ENCODE measurements at places on chromosomes 1 and 21.

GRCh38 chr1:27634985-27635367 lies at the start of gene FGR:
TSS of gene FGR (minus strand) at chr1:27635185. CDS start at chr1:27623916, 11,269 bp downstream.
- DNase-seq, result no peak

DNA sequence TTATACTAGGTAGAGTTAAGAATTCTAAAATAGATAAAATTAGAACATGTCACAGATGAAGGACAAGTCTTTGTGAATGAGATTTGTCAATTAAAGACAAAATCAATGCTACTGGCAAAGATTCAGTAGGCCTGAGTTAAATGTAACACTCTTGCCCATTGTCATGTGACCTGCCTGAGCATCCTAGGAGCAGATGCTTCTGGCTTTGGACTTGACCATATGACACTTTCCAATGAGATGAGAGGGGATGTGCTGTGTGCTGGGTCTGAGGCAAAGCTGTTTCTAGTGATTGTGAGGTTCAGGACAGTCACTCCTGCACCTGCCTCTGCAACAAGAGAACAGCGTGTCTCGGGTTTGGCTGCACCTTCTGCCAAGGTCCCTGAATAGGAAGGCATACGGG lies 144.9 kb downstream of the HIVEP3 start:
- no peak for DNase-seq

DNA sequence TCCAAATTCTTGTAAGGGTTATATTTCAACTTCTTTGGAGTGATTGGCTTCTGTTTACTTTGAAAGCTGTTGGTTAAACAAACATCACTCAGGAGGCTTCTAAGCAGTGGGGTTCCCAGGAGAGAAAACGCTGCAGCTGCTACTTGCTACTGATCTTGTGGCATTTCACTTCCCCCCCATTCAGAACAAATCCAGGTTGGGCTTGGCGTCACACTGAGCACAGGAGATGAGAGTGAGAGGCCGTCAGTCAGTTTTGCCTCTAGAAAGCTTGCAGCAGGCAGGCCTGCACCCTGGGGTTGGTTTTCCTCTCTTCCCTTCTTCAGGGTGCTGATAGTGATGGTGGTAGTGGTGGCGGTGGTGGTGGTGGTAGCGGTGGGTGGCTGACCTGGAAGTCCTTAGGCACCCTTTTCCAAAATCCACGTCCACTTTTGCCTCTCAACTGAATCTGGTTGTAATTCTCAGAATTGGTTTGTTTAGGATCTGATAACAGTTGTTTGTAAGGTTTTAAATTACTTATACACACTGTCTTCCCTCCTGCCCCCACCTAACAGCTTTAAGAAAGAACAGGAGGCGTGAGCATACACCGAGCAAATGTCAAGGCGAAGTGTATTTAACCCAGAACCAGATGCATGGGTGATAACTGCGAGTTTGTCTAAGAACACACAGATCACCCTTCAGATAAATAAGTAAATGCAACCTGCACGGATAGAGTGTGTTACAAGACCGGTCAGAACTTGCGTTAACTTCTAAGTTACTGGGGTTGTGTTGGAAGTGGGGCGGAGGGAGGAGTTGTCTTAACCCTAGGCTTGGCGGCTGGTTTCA lies 3.2 kb upstream of the PROX1 start:
- peak; percentile 55 for DNase-seq

- no peak for DNase-seq
These were observed 1.1 kb upstream of the PHTF1 start for GRCh38 chr1:113760102-113761080.

DNA sequence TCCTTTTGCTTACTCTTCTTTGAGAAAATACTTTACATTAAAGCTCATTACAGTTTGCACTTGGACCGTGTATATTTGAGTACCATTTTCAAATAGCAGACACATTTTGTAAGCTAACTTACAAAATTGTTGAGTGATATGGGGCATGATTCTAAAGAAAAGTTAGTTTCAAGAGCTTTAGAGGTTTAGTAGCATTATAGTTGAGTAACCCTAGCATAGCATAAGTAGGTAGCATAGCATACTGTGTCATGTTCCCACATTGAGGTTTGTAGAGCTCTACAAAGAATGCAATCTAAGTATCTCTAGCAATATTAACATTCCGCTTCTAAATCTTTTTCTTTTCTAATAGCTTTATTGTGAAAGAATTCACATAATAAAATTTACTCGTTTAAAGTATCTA lies 92.0 kb downstream of the ITSN1 start:
- DNase-seq, result no peak

- no peak for DNase-seq
These were observed 444.0 kb downstream of the PTPRC start for GRCh38 chr1:199082778-199083389.

- DNase-seq, result peak; percentile 77
These were observed 50.2 kb upstream of the TSHB start for GRCh38 chr1:114979278-114979891.

GRCh38 chr1:27949027-27949426 lies 10.7 kb upstream of the XKR8 start:
- no peak for DNase-seq

GRCh38 chr1:203519896-203520295 lies 25.9 kb downstream of the OPTC start:
- no peak for DNase-seq

DNA sequence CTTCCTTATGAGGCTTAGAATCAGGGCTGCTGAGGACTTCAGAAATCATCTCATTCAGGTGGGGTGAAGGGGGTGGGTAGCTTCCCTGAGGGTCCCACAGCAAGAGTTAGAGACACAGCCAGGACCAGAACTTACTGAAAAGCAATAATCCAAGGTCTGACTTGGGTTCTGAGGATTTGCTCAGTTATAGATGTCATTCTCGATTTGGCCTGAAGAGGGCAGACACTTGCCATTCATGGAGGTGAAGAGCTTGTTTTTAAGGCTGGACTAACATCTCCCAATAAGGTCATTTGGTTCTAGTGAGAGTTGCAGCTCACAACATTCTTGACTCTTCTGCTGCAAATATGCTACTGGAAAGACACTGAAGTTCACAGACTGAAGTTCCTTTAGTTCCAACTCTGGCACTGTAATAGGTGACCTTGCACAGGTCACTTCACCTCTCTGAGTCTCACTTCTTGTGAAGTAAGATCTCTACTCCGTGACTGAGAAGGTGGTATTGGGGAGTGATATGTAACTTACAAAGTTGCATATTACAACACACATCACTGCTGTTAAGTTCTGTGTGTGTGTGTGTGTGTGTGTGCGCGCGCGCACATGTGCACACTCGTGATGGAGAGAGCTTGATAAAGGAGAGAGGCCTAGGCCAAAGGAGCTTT lies 69.8 kb upstream of the DIRAS3 start:
- DNase-seq, result peak; percentile 37

DNA sequence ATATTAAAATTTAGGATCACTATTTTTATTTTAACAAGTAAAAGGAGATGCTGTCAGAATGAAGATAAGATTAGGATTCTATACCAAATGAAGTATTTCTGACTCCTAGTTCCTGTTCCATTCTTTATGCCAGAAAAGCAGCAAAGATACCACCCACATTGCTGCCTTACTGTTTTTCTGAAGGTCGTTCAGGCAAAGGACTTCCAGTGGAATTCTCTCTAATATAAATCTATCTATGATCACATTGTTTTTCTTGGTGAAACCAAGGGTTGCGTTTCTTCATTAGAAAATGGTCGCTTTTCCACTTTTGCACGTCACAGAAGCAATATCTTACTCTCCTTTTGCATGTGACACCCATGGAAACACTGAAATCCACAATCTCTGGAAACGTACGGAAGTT lies 594.8 kb upstream of the ADGRL2 start:
- DNase-seq, result no peak

GRCh38 chr1:9808459-9808858 lies 15.3 kb downstream of the CLSTN1 start:
- no peak for DNase-seq

- no peak for DNase-seq
These were observed 20.8 kb upstream of the CCDC17 start for GRCh38 chr1:45644661-45645060.

DNA sequence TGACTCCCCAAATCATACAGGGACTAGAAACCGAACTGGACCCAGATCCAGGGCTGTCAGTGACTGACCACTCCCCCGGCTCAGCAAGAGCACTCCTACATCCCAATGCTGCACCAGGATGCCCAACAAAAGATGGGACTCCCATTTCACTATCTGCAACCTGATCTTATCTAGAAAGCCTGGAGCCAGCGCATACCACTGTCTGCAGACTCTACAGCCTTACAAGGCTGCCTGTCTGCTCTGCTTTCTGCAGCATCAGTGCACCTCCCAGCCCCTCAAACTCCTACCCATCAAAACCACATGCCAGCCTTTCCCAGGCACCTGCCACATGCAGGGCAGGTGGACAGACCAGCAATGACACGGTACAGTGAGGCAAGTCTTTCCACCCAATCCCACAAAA lies 52.2 kb downstream of the SSBP3 start:
- no peak for DNase-seq

GRCh38 chr1:161747801-161748200 lies 1.8 kb upstream of the DUSP12 start:
- DNase-seq, result no peak

- no peak for DNase-seq
These were observed 202.3 kb downstream of the TNR start for GRCh38 chr1:175540896-175541645.

DNA sequence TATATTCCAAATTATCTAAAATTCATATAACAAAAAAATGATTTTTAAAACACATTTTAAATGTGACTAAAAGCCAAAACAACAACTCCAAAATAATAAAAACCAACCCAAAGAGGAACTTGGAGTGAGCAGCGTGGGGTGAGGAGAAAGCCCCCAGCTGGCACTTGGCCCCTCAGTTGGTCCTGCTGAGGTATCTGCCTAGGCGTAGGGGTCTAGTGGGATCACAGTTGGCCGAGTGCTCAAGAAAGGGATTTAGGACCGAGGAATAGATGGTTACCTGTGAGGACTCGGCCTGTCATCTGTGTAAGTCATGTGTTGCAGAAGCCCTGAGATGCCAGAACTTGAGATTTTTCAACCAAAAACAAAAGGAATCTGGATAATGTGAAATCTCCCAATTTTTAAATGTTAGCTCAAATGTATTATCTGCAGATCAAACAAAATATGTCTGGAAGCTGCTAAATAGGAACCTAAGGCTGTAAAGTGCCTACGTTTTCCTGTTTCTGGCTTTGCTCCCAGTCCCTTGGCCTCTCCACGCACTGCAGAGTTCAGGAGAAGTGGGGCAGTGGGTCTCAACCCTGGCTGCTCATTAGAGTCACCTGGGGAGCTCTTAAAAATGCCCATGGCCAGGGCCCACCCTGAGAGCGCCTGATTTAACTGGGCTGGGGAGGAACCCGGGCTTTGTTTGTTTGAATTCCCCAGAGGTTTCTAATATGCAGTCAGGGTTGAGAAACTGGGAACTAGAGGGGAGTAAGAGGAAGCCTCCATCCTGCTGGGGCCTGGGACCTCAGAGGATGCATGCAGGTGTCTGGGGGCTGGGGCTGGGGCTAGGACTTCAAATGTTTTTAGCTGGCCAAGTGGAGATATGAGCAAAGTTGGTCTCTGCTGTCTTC lies 38.5 kb upstream of the LDLRAP1 start:
- no peak for DNase-seq

GRCh38 chr1:228075801-228076271 lies 6.7 kb upstream of the ARF1 start:
- DNase-seq, result no peak

GRCh38 chr1:179230251-179230650 lies 774 bp upstream of the ABL2 start:
- DNase-seq, result no peak

DNA sequence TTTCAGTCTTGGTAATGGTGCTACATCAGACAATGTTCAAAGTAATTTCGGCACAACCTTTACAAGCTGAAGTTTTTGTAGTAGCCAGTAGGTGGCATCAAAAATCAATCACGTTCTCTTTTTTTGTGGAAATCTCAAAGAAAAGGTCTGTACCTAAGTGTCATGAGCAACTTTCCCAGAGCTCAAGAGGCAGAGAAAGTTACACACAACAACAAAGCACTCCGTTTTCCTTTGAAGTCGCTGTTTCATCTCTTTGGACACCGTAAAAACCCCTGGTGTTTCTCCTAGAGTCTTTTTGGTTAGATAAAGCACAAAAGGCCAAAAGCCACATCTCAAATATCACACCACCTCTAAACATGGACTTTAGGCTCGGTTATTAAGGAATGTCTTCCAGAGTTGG lies 131.6 kb downstream of the LHX8 start:
- no peak for DNase-seq

DNA sequence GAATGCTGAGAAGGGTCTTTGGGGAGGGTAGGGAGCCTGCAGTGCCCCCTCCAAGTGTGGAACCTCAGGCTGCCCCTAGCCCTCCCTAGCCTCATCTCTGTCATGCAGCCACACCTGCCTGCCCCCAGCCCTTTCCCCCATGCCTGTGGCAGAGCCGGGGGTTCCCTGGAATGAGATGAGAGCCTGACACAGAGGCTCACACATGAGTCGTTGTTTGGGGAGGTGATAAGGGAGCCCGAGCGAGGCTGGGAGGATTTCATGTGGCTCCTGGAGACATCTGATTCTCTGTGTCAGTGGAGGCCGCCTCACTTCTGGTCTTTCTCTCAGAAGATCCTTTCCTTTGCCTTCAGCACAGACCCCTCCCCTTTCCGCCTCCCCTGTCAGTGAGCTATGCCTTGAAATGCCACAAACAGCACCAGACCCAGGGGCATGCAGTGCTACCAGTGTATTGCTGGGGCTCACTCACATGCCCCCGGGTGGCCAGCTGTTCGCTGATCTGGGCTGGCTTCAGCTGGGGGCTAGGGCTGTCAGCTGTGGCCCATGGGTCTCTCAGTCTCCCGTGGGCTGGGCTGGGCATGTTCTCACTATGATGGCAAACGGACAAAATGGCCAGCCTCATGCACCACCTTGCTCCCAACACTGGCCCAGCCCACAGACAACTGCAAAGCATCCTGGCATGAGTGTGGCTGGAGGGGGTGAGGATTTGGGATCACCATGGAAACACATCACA lies 102.6 kb downstream of the AJAP1 start:
- DNase-seq, result no peak

DNA sequence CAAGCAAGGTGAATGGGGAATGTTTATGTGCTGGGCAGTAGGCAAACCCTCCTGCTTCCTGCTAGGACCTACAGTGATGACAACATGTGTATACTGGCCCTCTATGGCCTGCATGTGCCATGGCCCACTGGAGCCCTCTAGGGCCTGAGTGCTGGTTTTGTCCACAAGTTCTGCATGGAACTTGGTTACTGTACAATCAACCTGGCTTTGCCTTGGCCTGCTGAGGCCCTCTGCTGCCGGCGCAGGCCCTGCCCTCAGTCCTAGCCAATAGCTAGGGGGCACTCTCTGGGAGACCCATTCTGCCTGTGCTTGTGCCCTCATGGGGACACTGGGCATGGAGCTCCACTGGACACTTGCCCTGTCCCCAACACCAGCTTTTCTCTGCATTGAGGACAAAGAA lies 138.6 kb upstream of the NGF start:
- no peak for DNase-seq

- DNase-seq, result no peak
These were observed 19.3 kb downstream of the BEND5 start for GRCh38 chr1:48757363-48757762.

GRCh38 chr21:44785620-44786335 lies 15.8 kb downstream of the UBE2G2 start:
- no peak for DNase-seq

- DNase-seq, result no peak
These were observed 12.1 kb downstream of the CLCA2 start for GRCh38 chr1:86436041-86436440.

- peak; percentile 90 for DNase-seq
These were observed at the start of gene KIF21B for GRCh38 chr1:201023517-201023902. TSS of gene KIF21B (minus strand) at chr1:201023714. CDS start at chr1:201023383, 331 bp downstream.

Data from WTC11 (cell line).